Iris pigment epithelial cell (primary cell): ENCODE measurements at places on chromosomes 2 and 18.

DNA sequence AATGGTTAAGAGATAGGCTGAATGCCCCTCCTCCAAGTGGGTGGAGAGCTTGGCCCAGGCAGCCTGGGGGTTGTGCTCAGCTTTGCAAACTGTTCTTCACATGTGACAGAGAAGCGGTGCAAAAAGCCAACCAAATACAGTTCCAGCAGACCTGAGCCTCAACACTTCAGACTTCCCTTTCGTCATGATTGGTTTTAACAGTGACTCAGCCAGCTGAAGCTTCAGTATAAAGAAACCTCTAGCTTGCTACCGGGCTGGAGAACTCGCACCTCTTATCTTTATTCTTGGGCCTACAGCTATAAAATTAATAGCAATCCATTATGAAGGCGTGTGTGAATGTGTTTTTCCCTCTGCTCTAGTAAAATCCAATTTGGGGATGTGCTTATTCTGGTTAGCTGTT is 20.0 kb downstream of the SETBP1 start:
- peak; percentile 17 for DNase-seq

DNA sequence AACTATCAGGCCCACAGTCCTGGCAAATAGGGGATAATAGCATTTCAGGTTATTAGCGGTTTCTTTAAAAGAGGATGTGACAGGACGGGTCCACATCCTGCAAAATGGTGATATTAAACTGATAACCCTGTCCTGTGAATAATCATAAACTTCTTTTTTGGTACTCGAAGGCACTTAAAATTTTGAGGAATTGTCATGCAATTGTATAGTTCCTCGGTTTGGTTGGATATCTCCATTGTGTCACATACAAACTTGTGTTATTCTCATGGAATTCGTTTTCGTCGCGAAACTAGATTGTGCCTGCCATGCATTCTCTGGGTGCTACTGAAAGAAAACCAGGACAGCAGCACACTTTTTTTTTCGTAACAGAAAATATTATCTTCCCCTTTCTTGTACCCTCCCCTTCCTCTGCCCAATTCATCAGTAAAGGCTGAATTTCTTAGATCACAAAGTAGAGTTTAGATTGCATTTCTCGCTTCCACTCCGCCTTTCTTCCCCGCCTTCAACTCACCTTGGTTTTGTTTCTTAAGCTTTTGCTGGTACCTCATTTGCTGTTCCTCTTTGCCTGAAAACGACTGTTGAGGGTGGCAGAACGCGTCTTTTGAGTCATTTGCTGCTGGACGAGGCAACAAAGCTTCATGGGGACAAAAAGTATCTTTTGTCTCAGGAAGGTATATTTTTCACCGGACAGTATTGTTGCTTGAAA is 1.3 kb downstream of the CERS6 start:
- DNase-seq = no peak

- no peak for DNase-seq
Measured at GRCh38 chr2:147641651-147642050, 203.2 kb upstream of the ACVR2A start.

- peak; percentile 71 for DNase-seq
Measured at GRCh38 chr2:226215902-226216503, 583.6 kb downstream of the IRS1 start.

GRCh38 chr18:57194070-57194469 is 47.2 kb downstream of the BOD1L2 start:
- no peak for DNase-seq

DNA sequence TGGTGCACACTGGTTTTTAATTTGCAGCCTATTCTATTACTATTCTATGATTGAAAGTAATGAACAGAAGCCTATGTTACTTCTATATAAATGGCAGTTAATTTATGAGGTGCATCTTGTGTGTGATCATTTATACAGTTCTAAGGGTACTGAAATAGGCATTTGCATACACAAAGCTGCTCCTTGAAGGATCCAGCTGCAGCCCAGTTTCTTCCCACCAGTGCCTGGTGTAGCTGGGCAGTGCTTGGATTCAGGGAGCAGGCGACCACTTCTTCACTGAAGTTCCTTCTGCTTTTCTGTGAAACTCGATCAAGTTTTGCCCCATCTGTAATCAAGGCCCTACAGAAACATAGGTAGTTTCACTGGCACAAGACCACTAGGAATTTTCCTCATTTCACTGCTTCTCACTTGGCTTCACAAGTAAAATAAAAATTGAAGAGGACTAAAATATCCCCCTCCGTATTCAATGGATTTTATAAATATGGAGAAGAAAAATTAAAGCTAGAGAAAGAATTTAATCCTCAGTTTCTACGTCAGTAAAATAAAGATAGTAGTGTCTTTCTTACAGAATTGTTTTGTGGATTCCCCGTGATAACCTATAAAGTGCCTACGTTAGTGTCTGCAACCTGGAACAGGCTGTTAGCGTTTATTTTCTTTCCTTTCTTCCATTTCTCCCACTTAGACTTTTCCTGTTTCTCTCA is 1.7 kb upstream of the LPIN2 start:
- DNase-seq = peak; percentile 12

DNA sequence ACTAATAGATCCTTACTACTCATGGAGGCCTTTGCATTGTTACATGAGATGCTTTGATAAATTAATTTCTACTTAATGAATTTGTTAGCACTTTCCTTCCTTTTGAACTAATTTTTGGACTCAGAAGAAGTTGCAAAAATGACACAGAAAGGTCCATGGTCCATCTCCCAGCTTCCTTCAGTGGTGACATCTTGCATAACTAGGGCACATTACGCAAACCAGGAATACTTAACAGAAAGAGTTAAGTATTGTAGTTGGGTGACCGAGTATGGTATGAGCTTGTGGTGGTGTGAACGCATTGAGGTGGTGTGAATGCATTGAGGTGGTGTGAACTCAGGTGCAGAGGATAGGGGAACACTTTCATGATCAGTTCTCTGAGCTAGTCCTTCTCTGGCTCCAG is 151.1 kb upstream of the TWIST2 start:
- no peak for DNase-seq

DNA sequence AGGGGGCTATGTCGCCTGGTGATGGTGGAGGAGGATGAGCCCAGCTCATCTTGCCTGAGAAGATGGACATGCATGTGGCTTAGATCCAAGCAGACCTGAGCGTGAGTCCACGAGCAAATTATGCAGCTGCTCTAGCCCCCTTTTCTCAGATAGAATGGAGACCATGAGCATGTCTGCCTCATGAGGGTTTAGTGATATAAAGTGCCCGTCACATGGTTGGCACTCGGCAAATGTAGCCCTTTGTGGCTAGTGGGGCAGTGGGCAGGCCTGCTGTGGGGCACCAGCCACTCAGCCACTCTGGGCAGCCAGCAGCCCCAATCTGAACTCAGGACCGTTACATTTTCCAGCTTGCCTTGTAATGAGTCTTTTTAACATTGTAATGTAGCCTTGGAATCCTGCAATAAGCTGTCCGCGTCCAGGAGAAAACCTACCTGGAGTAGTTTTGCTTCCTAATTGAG is 92.1 kb upstream of the HS6ST1 start:
- no peak for DNase-seq

DNA sequence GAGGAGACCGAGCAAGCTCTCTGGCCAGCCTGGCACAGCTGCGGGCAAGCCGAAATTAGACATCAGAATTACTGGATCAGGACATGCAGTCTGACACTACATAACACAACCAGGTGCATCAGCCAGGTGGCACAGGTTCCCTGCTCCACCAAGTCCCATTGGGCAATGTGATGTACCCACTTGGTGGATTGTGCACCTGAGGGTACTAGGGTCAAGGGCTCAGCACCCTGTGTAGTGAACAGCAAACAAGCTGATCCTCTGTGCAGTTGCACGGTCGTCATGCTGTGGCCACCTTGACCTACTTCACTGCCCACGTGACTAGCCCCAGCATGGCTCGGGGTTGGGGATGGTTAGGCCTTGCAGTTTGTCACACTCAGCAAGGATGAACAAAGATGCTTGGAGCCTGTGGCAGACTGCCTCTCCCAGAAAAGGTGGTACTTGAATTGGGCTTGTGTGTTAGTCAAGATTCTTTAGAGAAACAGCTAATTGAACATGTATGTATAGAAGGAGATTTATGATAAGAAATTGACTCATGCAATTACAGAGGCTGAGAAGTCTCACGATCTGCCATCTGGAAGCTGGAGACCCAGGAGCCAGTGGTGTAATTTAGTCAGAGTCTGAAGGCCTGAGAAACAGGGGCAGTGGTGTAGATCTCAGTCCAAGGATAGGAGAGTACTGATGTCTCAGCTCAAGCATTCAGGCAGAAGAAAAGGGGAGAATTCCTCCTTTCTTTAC is 71.4 kb upstream of the TMEM87B start:
- DNase-seq = no peak

DNA sequence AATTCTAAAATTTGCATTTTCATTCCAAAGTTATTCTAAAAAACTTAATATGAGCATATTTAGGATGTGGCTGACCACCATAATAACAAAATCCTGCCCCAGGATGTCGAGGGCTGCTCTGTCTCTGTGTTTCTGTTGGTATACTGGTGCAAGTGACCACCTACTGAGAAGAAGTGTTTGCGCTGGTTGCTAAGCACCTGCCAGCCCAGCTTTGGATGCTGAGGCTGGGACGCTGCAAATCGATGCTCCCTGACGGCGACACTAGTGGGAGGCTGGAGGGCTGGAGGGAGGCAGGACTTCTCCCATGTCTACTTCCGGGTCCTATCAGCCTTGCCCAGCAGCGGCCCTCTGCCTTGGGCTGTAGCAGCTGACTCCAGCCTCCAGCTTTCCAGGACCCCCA is 45.0 kb downstream of the LAMA1 start:
- DNase-seq = no peak

GRCh38 chr2:182826064-182826463 is 40.4 kb downstream of the FRZB start:
- DNase-seq = no peak

- no peak for DNase-seq
Measured at GRCh38 chr2:9412781-9413180, 10.5 kb downstream of the ITGB1BP1 start.

- DNase-seq = peak; percentile 27
Measured at GRCh38 chr18:66560094-66560493, 43.8 kb downstream of the CDH19 start.

DNA sequence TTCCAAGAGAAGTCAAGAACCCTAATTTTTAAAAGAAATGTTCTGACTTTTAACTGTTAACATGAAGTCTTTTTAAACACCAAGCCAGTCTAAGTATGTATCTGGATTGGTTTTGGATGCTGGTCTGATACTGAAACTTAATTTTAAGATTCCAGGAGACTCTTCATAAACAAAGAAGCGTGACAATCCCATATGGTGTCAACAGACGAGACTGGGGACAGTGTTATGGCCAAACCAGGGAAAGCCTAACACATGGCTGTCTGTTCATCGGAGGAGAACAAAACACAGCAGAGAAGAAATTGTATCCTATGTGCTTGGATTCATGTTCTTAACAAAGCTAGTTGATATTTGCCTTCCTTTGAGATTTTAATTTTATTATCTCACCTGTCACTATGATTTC is 80.5 kb upstream of the UPP2 start:
- DNase-seq = no peak

DNA sequence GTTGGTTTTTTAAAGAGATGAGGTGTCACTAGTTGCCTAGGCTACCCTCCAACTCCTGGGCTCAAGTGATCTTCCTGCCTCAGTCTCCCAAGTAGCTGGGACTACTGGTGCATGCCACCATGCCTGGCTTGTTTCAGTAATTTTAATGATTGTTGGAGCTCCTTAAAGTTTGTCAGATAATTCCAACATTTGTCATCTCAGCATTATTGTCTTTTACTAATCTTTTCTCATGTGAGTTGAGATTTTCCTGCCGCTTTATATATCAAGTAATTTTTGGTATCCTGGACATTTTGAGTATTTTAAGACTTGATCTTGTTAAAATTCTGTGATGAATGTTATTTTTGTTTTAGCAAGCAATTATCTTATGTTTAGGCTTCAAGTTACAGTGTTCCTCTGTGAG is 108.6 kb downstream of the OTX1 start:
- DNase-seq = no peak

GRCh38 chr2:209383212-209383611 is 40.6 kb upstream of the MAP2 start:
- peak; percentile 95 for DNase-seq

GRCh38 chr2:714005-714741 is 37.0 kb upstream of the TMEM18 start:
- peak; percentile 50 for DNase-seq

DNA sequence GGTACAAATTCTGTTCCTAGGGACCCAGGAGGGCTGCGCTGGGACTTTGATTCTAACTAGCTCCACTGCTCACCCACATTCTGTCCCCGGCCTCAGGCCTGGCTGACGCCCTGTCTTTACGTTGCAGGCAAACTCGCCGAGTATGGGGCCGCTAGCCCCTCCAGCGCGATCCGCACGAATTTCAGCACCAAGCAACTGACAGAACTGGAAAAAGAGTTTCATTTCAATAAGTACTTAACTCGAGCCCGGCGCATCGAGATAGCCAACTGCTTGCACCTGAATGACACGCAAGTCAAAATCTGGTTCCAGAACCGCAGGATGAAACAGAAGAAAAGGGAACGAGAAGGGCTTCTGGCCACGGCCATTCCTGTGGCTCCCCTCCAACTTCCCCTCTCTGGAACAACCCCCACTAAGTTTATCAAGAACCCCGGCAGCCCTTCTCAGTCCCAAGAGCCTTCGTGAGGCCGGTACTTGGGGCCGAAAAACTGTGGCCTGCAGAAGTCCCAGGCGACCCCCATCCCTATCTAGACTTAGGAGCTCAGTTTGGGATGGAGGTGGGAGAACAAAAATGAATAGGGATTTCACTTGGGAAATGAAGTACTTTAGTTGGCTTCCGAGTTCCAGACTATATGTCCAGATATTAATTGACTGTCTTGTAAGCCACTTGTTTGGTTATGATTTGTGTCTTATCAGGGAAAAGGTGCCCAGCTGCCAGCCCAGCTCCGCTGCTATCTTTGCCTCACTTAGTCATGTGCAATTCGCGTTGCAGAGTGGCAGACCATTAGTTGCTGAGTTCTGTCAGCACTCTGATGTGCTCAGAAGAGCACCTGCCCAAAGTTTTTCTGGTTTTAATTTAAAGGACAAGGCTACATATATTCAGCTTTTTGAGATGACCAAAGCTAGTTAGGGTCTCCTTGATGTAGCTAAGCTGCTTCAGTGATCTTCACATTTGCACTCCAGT is 1.5 kb downstream of the HOXD1 start:
- no peak for DNase-seq

DNA sequence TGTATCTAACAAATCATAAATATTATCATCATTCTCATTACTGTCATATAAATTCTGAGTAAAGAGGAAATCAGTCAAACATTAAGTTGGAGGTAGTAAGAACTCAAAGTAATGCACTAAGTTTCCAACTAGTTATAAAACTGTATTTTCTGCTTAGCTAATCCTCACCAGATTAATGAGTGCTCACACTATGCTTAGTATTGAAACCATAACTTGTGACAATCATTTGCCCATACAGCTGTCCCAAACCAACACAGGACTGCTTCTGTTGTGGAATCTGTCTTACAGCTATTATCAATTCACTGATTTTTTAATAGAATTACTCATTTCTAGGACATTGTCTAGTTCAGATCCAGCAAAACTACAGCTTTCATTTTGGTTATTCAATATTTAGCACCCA is 41.5 kb upstream of the TANK start:
- no peak for DNase-seq

- peak; percentile 86 for DNase-seq
Measured at GRCh38 chr2:20568501-20569463, 82.1 kb downstream of the HS1BP3 start.

- peak; percentile 97 for DNase-seq
Measured at GRCh38 chr2:217223222-217223930, 363.5 kb upstream of the TNP1 start.
